ENCODE measurements at places on chromosomes 3 and 15. TPM values are rescaled to one million over a fixed set of nuclear protein-coding genes. Genes with fewer than 3 reads are reported as not detected.
A peak's percentile ranks its signal among the peaks of the same experiment; 100 is the strongest.

DNA sequence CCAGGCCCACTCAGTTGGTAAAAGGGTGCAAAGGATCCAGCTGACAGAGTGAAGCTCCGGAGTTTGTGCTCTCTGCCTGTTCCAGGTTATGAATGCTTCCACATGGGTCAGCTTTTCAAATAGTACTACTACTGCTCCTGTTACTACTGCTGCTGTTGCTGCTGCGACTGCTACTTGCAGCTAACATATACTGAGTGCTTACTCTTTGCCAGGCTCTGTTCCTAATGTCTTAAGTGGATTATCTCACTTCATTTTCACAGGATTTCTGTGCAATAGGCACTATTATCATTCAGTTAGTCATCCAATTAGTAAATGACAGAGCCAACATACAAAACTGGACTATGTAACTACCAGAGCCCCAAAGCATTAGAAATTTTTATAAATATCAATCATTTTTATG is 106.5 kb downstream of the IQCH start:
- no peak for DNase-seq
- no peaks in the 10 kb centered on the region for H3K36me3 ChIP-seq
- H3K4me1 ChIP-seq: no peaks in the 10 kb centered on the region
- H3K27me3 ChIP-seq: peaks cover 2% of the 10 kb centered on the region
- H3K27ac ChIP-seq: no peak overlapping the region

The GABRB3 gene
- 0.54 TPM for total RNA-seq

- H3K27me3 ChIP-seq: no peaks in the 10 kb centered on the region
- DNase-seq: no peak
- peak overlapping the region; percentile 49 for H3K27ac ChIP-seq
- H3K4me1 ChIP-seq: peaks cover 17% of the 10 kb centered on the region
- no peaks in the 10 kb centered on the region for H3K36me3 ChIP-seq
Measured at GRCh38 chr15:73021139-73021621, 31.1 kb upstream of the NEO1 start.

DNA sequence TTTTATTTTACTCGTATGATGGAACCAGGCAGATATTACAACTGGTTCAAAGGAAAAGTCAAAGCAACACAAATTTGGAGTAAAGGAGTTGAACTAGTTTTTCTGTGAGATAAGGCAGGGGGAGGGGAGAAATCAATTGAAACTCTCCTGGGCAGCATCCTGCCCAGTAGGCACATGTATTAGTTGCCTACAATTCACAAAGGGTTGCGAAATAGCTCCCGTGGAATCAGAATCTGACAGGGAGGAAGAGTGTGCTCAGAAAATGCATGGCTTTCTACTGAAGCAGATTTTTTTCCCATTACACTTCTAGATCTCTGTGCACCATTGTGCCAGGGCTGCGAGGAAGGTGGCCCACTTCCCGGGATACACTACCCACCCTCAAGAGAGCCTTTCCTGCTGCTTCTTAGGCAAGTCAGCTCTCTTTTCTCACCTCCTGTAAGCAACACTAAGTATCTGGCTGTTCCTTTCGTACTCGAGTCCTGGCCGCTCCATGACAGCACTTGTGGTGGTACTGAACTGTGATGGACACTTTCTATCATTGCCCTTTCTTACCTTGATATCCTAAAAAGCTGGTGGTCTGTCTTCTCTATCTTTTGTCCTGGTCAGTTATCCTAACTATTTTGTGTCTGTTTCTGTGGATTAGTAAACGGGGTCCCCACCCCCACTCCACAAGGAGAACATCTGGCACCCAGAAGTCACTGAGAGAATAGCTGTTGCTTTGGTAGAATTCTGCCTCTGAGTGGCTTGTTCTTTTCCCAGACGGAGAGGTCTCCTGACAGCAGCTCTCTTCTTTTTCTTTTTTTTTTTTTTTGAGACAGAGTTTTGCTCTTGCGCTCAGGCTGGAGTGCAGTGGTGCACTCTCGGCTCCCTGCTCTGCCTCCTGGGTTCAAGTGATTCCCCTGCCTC is 74.8 kb downstream of the RPL39L start:
- H3K4me3 ChIP-seq: no peak overlapping the region
- peak overlapping the region; percentile 17 for H3K27ac ChIP-seq
- DNase-seq: peak; percentile 17
- H3K36me3 ChIP-seq: no peaks in the 10 kb centered on the region
- no peaks in the 10 kb centered on the region for H3K27me3 ChIP-seq

- no peaks in the 10 kb centered on the region for H3K27me3 ChIP-seq
- H3K4me3 ChIP-seq: no peak overlapping the region
- H3K27ac ChIP-seq: no peak overlapping the region
- no peaks in the 10 kb centered on the region for H3K4me1 ChIP-seq
- DNase-seq: no peak
Measured at GRCh38 chr3:181105646-181106045, 116.1 kb upstream of the DNAJC19 start.

DNA sequence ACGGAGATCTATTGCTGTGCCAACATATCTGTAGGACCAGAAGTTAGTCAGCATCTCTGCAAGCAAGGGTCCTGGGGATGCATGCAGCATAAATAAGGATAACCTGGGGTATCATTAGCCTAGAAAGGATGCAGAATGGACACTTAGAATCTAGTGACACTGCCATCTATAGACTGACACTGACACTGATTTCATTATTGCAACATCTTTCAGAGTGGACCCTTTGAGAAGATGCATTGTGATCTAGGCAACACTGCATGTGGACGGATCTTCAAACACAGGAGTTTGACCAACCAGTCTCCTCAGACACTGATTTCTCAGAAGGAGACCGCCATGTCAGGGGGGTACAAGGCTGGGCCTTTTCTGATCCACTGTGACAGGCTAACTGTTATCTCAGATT is 52.4 kb downstream of the SCN10A start:
- no peak for DNase-seq
- H3K36me3 ChIP-seq: no peaks in the 10 kb centered on the region
- H3K4me1 ChIP-seq: no peaks in the 10 kb centered on the region
- no peak overlapping the region for H3K4me3 ChIP-seq

- H3K27ac ChIP-seq: no peak overlapping the region
- no peaks in the 10 kb centered on the region for H3K27me3 ChIP-seq
- H3K36me3 ChIP-seq: peaks cover 21% of the 10 kb centered on the region
- no peak for DNase-seq
- H3K4me1 ChIP-seq: no peaks in the 10 kb centered on the region
Measured at GRCh38 chr3:101791778-101792177, 12.8 kb downstream of the NXPE3 start.

The SLC28A1 gene
- total RNA-seq: not detected

GRCh38 chr3:137761563-137762503 is 2.3 kb upstream of the SOX14 start:
- H3K36me3 ChIP-seq: no peaks in the 10 kb centered on the region
- H3K27ac ChIP-seq: no peak overlapping the region
- no peaks in the 10 kb centered on the region for H3K4me1 ChIP-seq
- no peak for DNase-seq

- DNase-seq: no peak
- H3K27ac ChIP-seq: no peak overlapping the region
- H3K27me3 ChIP-seq: peaks cover 4% of the 10 kb centered on the region
Measured at GRCh38 chr3:4956099-4956498, 23.1 kb upstream of the BHLHE40 start.

The CELSR3 gene
- 0.18 TPM for total RNA-seq
